Effector memory CD4-positive, alpha-beta T cell (primary cell): ENCODE measurements at places on chromosomes 2 and 18.

- DNase-seq: no peak
These were observed 640.2 kb upstream of the POU3F3 start for GRCh38 chr2:104213758-104214157.

DNA sequence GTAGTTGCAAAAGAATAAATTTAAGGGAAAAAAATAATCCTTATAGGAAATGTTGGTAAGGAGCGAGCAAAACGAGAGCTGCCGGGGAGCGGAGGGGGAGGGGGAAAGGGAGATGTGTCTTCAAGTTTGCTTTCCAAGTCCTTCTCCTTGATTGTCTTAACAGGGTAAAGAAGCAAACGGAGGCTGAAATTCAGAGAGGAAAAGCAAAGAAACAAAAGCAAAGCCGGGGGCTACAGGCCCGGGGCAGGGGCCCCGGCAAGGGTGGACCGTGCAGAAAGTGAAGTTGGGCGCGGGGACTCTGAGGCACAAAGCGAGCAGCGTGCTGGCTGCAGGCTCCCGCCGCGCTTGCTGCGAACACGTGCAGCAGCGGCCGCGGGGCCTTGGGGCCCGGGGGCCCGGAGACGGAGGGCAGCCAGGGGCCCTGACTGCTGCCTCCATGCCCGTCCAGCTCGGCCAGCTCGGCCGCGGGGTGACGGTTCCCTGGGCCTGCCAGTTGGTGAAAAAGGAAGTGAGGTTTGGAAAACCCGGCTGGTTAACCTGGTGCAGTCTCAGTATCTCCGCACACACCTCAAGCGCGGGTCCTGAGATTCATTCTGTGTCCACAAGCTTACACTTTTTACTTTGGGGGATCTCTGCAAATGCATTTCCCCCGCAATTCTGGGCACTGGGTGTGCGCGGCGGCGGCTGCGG lies 4.1 kb downstream of the BCL11A start:
- no peak for DNase-seq

DNA sequence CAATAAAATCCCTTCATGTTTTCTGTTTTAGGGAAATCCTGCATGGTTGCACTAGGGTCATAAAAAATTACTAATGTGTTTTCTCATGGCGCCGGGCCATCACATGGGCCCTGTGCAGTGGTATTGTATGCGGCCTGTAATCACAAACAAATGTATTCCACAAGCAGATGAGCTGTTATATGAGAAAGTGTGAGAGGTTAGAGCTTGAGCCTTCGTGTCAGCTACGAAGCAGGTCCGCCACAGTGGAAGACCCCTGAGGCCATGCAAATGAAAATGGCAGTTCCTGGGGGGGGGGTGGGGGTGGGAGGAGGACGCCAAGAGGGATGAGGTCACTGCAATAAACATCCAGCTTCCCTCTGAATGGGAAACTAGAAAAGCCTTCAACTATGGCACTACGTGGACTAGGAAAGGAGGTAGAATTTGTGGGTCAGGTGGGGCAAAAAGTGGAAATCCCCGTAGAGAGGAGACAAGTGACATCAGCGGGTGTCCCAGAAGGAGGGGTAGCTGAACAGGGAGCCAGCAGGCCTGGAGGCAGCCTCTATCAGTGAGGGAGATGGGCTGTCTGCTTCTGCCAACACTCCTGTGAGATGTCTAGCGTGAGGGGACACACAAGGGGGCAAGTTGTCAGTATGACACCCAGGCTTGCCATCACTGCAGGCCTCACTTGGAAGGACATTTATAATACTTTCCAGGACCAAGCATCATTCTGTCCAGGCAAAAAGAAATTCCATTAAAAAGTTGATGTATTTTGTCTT lies 130.3 kb upstream of the CTAGE1 start:
- DNase-seq: no peak

DNA sequence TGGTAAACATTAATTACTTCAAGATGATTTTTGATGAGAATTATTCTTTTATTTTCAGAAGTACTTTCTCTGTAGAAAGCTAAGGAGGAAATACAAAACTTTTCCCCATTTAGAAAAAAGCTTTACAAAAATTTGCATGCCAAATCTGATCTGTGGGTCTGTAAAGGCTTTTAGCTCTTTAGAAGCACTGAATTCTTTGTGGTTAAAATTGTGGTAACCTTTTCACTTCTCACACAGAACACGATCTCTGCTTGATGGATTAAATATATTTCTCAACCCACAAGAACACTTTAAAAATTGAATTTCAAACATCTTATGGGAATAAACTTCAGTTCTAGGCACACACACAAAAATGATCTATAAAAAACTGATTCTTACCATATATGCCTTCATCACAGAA lies 63.7 kb downstream of the VIL1 start:
- no peak for DNase-seq
